ENCODE measurements at places on chromosomes 5 and 9. TPM values are rescaled to one million over a fixed set of nuclear protein-coding genes. Genes with fewer than 3 reads are reported as not detected.

GRCh38 chr5:110496276-110496675 lies 230.2 kb downstream of the TMEM232 start:
- no peak for DNase-seq

DNA sequence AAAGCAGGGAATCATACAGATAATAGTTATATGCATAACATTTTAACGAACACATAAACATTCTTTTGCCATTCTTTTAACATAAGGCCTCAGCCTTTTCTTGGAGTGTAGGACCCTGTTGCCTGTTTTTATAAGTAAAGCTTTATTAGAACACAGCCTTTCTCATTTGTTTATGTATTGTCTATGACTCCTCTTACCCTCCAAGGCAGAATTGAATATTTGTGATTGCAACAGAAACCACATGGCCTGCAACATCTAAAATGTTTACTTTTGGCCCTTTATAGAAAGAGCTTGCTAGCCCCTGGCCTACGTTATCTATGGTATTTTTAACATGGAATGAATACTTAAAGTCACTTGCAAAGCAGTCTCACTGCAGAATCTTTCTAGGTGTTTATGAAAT lies 2.6 kb downstream of the SLC31A1 start:
- DNase-seq = no peak

- DNase-seq = no peak
Measured at GRCh38 chr9:111180811-111181210, 142.5 kb upstream of the LPAR1 start.

DNA sequence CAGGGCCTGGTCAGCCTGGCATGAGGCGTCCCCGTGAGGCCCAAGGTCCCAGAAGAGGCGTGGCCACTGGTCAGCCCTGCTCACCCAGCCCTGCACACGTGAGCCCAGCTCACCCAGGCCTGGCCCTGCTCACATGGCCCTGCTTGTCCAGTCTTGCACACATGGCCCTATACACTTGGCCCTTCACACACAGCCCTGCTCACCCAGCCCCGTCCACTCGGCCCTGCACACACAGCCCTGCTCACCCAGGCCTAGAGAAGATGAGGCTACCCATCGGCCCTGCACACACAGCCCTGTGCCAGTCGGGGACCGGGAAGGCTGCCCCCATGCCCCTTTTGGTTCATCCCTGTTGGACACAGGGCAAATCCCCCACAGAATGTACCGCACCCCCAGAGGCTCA lies 28.4 kb downstream of the ZDHHC11B start:
- no peak for DNase-seq

IFNB1 gene
- total RNA-seq = not detected

CACNA1B gene
- total RNA-seq = not detected

SOWAHA gene
- total RNA-seq = not detected

LEAP2 gene
- 0.27 TPM for total RNA-seq
